ENCODE measurements at places on chromosomes 6 and 20.
A peak's percentile ranks its signal among the peaks of the same experiment; 100 is the strongest.

GRCh38 chr20:64188682-64189529, 24.7 kb downstream of the MYT1 start:
- DNase-seq = peak; percentile 22

- no peak for DNase-seq
Observed at GRCh38 chr6:42021847-42022754, 28.2 kb upstream of the TAF8 start.

- no peak for DNase-seq
Observed at GRCh38 chr6:55968926-55969325, 93.5 kb upstream of the BMP5 start.

DNA sequence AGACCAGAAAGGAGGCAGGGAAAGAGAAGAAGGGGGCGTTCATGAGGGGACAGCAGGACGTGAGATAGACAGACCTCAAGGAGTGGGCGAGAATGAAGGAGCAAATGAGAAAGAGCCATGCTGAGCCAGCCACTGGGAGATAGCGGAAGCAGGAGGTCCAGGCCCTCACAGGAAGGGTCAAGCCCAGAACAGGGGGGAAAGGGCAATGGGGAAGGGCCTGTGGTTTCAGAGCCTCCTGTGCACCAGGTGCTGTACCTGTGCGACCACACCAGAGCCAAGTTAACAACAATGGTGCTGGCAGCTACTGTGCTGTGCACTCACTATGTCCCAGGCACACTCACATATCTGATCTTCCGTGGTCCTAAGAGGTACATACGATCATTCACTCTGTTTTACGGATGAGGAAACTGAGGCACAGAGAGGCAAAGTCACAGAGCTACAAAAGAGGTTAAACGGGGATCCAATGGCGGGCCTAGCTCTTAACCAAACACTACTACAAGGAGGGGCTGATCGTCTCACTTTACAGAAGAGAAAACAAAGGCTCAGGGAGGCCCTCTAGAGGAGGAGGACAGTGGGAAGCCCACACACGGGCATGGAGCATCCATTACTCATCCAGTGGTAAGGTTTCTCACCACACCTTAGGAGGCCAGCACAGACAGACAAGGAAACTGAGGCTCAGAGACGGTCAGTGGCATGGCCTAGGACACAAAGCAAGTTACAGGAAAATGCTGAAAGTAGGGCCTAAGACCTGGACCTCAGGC, 129.1 kb downstream of the PREX1 start:
- no peak for DNase-seq

- no peak for DNase-seq
Observed at GRCh38 chr6:117168296-117169063, 96.9 kb upstream of the VGLL2 start.

GRCh38 chr6:166162599-166163342, 4.9 kb downstream of the TBXT start:
- DNase-seq = no peak

GRCh38 chr20:2538931-2539720, 2.8 kb downstream of the TMC2 start:
- no peak for DNase-seq

DNA sequence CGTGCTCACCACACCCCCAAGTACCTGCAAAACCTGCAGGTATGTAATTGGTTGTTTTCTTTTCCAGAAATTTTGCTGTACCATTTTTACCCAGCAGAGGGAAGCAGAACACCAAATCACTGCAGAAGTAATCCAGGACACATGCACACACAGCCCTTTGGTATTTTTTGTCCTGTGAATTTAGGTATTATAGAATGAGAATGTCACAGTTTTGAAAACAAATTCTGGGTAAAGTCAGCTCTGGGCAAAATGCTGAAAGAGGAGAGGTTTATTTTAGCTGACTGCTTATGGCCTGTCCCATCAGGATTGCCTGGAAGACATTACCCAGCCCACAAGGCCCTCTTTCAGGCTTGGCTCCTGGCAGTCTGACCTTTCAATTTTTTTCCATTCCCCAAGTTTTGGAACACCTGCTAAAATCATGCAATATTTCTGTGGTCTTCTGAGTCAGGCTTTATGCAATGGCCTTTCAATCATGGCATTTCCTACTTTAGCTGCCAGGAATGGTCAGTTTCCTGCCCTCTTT, 3.5 kb upstream of the EFHC1 start:
- DNase-seq = peak; percentile 52
